Naive B cell (primary cell): ENCODE measurements at places on chromosomes 1 and 21. TPM values are rescaled to one million over a fixed set of nuclear protein-coding genes. Genes with fewer than 3 reads are reported as not detected.

DNA sequence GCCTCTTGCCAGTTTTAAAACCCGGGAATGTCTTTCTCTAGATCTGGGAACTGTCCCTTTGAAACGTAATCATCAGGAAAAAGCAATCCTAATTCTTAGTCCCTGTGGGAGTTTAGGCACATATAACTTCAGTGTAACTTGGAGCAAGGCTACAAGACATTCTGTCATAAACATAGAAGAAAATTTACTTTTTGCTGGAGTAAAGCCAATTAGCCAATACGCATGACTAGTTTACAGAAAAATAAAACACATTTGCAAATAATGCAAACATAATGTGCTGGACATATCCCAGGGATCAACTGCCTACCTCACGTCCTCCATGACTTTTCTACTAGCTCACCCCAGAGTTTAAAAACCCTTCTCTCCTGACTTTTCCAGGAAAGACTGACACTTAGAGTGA, 970.6 kb downstream of the MRPL39 start:
- no peak overlapping the region for H3K4me3 ChIP-seq
- H3K27me3 ChIP-seq, result no peaks in the 10 kb centered on the region
- H3K4me1 ChIP-seq, result no peaks in the 10 kb centered on the region
- H3K36me3 ChIP-seq, result no peaks in the 10 kb centered on the region

GRCh38 chr1:202577381-202577780, 132.9 kb downstream of the SYT2 start:
- DNase-seq, result no peak
- no peaks in the 10 kb centered on the region for H3K4me1 ChIP-seq
- no peak overlapping the region for H3K4me3 ChIP-seq
- peak overlapping the region; percentile 19 for H3K27ac ChIP-seq
- no peaks in the 10 kb centered on the region for H3K27me3 ChIP-seq

DNA sequence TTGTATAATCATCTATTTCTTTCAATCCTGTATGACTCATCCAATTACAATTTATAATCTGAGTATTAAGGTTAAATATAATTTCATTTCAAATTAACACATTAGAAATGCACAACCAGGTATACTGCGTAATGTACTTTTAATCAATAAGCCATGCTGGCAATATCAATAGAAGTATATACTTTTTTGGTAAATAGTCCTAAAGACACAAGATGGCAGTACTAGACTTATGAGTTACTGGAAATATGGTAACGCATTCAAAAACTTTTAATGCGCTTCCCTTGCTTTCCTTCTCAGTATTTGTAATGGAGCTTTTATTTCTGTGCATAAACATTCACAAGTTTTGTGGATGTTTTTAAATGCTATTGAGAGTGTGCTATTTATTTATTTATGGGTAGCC, 1162.0 kb upstream of the TMPRSS15 start:
- no peaks in the 10 kb centered on the region for H3K27me3 ChIP-seq
- no peaks in the 10 kb centered on the region for H3K4me1 ChIP-seq
- no peak for DNase-seq
- H3K36me3 ChIP-seq, result no peaks in the 10 kb centered on the region

GRCh38 chr1:91635763-91636162, 135.1 kb downstream of the CDC7 start:
- no peak overlapping the region for H3K4me3 ChIP-seq
- H3K27ac ChIP-seq, result no peak overlapping the region
- H3K36me3 ChIP-seq, result peaks cover 1% of the 10 kb centered on the region
- H3K4me1 ChIP-seq, result no peaks in the 10 kb centered on the region

The F5 gene
- not detected for polyA plus RNA-seq

- peaks cover 50% of the 10 kb centered on the region for H3K27me3 ChIP-seq
- H3K4me1 ChIP-seq, result no peaks in the 10 kb centered on the region
- H3K36me3 ChIP-seq, result no peaks in the 10 kb centered on the region
- no peak overlapping the region for H3K27ac ChIP-seq
Measured at GRCh38 chr1:38940339-38941047, 1.1 kb downstream of the RHBDL2 start.

The KIF2C gene
- polyA plus RNA-seq, result 0.29 TPM

The L1TD1 gene
- polyA plus RNA-seq, result not detected

The GJA9 gene
- polyA plus RNA-seq, result not detected

The PIGR gene
- polyA plus RNA-seq, result 0.71 TPM

GRCh38 chr1:96721416-96722160, at the start of gene PTBP2:
Gene PTBP2, plus strand, starts transcription at chr1:96721784. Its CDS starts 81 bp downstream, at chr1:96721865.
- no peaks in the 10 kb centered on the region for H3K36me3 ChIP-seq
- peak within 1 kb of the TSS; percentile 95 for H3K27ac ChIP-seq
- DNase-seq, result peak; percentile 87
- no peaks in the 10 kb centered on the region for H3K27me3 ChIP-seq
- H3K4me3 ChIP-seq, result peak within 1 kb of the TSS; percentile 96

DNA sequence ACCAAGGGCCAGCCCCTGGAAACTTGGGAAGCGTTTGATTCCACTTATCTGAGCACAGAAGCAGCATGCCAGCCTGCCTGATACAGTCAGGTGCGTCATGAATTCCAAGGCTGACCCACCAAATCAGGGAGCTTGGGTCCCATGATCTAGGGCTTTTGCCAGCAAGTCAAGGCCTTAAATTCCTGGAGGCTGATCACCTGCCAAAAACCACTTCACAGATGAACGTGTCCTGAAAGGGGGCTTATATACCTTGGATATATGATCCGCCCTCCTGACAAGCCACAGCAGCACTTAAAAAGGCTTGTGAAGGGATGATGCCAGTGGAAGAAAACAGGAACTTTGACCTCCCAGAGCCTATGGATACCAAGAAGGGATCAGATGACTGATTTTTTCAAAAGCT, 24.0 kb upstream of the CLIC6 start:
- DNase-seq, result no peak
- peaks cover 30% of the 10 kb centered on the region for H3K4me1 ChIP-seq
- no peak overlapping the region for H3K4me3 ChIP-seq
- H3K27ac ChIP-seq, result no peak overlapping the region
- peaks cover 26% of the 10 kb centered on the region for H3K27me3 ChIP-seq

DNA sequence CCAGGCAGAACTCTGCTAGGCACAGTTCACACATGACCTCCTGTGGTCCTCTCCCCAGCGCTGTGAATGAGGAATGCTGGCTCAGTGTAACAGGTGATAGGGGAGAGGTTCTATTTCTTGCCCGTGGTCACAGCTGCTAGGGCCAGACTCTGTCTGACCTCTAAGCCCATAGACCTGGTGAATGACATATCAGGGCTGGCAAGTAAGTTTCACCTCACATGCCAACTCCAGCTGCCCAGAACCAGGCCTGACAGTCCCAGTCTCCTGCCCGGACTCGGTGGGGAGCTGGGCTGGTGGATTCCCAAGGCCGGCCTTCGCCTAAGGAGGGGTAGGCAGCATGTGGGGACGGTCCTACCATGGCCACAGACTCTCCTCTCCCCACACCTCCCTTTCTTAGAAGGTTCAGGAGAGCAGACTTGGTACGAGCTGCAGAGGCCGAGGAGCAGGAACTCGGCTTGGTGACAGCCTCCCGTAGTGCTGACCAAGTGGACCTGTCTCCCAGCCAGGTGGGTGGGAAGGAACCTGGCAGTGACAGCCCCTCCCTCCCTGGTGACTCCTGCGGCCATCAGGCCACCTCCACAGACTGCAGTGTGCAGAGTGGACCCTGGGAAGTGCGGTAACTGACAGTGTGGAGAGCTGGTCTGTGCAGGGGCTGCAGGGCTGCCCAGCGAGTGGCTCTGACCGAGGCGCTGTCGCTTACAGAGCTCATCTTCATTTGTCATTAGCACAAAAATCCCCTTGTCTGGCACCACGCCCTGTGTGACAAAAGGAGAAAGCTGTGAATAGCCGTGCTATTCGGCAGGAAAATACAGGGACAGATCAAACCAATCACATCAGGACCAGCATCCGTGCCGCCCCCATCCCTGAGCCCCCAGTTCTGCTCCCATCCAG, 74.6 kb downstream of the SCCPDH start:
- H3K4me3 ChIP-seq, result no peak overlapping the region
- no peaks in the 10 kb centered on the region for H3K27me3 ChIP-seq
- H3K4me1 ChIP-seq, result no peaks in the 10 kb centered on the region
- no peaks in the 10 kb centered on the region for H3K36me3 ChIP-seq
- DNase-seq, result no peak

The CELA2A gene
- not detected for polyA plus RNA-seq

- H3K27me3 ChIP-seq, result no peaks in the 10 kb centered on the region
- H3K4me1 ChIP-seq, result no peaks in the 10 kb centered on the region
- no peaks in the 10 kb centered on the region for H3K36me3 ChIP-seq
- DNase-seq, result no peak
Measured at GRCh38 chr1:228778961-228779360, 43.7 kb downstream of the RHOU start.

DNA sequence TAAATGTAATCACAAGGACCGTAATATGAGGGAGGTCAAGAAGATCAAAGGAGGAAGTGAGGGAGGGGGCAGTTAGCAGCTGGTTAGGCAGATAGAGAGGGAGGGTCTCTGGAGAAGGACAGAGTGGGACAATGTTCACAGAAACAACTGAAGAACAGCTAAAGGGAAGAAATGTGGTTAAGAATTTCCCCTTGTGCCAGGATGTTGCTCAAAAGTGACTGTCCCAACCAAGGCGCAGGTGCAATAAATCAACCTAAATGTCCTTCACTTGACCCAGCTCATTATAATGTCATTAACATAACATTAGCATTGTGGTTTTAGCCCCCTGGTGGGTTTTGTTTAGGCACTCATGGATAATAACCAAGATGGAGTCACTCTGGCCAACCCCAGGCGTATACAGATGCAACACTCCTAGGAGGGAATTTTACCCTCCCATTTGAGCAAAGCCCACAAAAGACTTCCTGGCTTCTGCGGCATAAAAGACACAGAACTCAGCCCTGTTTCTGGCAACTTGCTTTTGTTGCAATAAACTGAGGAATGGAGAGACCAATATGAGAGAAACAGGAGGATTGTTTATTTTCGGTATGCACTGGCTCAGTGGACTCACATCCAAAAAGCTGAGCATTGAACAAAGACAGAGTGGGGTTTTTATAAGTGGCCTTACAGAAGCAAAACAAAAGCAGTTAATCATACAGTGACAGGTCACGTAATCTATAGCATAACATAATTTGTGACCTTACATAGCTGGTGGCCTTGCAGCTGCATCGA, 7.3 kb upstream of the CA6 start:
- H3K27ac ChIP-seq, result no peak overlapping the region
- no peak overlapping the region for H3K4me3 ChIP-seq
- H3K27me3 ChIP-seq, result peaks cover 4% of the 10 kb centered on the region
- H3K4me1 ChIP-seq, result peaks cover 3% of the 10 kb centered on the region
- no peaks in the 10 kb centered on the region for H3K36me3 ChIP-seq

The NPR1 gene
- polyA plus RNA-seq, result not detected

The PRPF38A gene
- polyA plus RNA-seq, result 31.9 TPM

The OLIG1 gene
- polyA plus RNA-seq, result not detected

The STYXL2 gene
- not detected for polyA plus RNA-seq

GRCh38 chr1:14726606-14727005, 128.1 kb downstream of the KAZN start:
- H3K4me1 ChIP-seq, result no peaks in the 10 kb centered on the region
- DNase-seq, result no peak
- H3K27me3 ChIP-seq, result no peaks in the 10 kb centered on the region

GRCh38 chr1:33814166-33814565, 49.7 kb upstream of the HMGB4 start:
- no peaks in the 10 kb centered on the region for H3K36me3 ChIP-seq
- no peaks in the 10 kb centered on the region for H3K4me1 ChIP-seq
- no peak overlapping the region for H3K4me3 ChIP-seq
- H3K27me3 ChIP-seq, result peaks cover 20% of the 10 kb centered on the region

The CLCA4 gene
- not detected for polyA plus RNA-seq

The CLEC20A gene
- 2.7 TPM for polyA plus RNA-seq

DNA sequence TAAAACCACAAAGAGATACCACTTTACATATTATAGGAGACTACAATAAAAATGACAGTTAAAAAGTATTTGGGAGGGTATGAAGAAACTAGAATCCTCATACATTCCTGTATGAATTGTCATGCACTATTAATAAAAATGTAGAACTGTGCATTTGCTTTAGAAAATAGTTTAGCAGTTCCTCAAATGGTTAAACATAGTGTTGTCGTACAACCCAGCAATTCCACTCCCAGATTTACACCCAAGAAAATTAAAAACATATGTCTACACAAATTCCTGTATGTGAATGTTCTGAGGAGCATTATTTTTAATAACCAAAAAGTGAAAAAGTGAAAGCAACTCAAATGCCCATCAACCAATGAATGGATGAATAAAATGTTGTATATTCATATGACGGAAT, 23.1 kb upstream of the PDE4B start:
- no peaks in the 10 kb centered on the region for H3K4me1 ChIP-seq
- DNase-seq, result no peak
- no peak overlapping the region for H3K27ac ChIP-seq

DNA sequence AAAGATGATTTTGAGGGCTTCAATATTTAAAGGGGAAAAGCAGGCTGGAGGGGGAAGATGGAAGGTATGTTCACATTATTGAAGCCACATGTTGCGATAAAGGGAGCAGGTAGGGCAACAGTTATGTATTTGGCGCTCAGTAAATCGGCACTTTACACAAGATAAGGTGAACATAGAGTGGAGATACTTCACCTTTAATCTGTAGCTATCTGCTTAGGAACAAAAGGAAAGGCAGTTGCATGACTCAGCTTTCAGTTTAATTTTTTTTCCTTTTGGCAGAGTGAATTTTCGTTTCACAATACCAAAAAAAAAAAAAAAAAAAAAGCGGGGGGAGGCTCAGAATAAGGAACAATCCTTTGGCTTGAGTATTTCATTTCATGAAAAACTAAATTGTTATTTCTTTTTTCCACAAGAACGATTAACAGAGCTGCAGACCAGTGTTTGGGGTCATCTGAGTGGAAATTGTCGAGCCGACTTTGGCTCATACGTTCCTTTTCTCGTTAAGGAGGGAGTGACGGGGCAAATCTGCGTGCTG, 1.1 kb upstream of the COQ8A start:
- H3K27ac ChIP-seq, result peak overlapping the region; percentile 99
- peak overlapping the region; percentile 95 for H3K4me3 ChIP-seq
- no peaks in the 10 kb centered on the region for H3K27me3 ChIP-seq

- H3K27me3 ChIP-seq, result peaks cover 45% of the 10 kb centered on the region
- DNase-seq, result no peak
- H3K4me3 ChIP-seq, result no peak overlapping the region
- H3K27ac ChIP-seq, result no peak overlapping the region
Measured at GRCh38 chr1:153432874-153433681, 16.8 kb downstream of the S100A7A start.

GRCh38 chr1:64337475-64337874, 132.5 kb upstream of the CACHD1 start:
- H3K27ac ChIP-seq, result no peak overlapping the region
- no peaks in the 10 kb centered on the region for H3K4me1 ChIP-seq
- DNase-seq, result no peak
- no peak overlapping the region for H3K4me3 ChIP-seq
- no peaks in the 10 kb centered on the region for H3K36me3 ChIP-seq

DNA sequence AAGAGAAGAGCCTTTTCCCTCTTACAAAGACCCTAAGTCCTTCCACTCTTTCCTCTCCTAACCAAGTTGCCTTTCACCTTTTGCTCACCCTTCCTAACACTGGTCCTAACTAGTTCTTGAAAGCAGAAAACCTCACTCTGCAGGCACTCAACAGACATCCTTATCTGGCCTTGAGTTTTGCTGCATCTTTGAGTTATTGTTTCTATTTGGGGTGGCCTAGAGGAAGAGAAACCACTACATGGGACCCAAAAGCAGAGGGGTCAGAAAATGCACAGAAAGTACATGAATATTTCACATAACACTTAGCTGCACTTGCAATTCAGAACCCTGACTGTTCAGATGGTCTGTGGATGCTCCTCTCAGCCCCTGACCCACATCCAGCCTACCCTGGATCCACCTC, 178.3 kb upstream of the SYT6 start:
- no peaks in the 10 kb centered on the region for H3K4me1 ChIP-seq
- H3K27me3 ChIP-seq, result peaks cover 43% of the 10 kb centered on the region
- H3K36me3 ChIP-seq, result no peaks in the 10 kb centered on the region

- H3K4me1 ChIP-seq, result peaks cover 13% of the 10 kb centered on the region
- H3K36me3 ChIP-seq, result no peaks in the 10 kb centered on the region
- DNase-seq, result no peak
- H3K27me3 ChIP-seq, result peaks cover 25% of the 10 kb centered on the region
- peak overlapping the region; percentile 5 for H3K4me3 ChIP-seq
Measured at GRCh38 chr1:3169665-3170356, 100.8 kb downstream of the PRDM16 start.

The HENMT1 gene
- polyA plus RNA-seq, result 7.5 TPM
